ENCODE measurements at places on chromosomes 2 and 18.

DNA sequence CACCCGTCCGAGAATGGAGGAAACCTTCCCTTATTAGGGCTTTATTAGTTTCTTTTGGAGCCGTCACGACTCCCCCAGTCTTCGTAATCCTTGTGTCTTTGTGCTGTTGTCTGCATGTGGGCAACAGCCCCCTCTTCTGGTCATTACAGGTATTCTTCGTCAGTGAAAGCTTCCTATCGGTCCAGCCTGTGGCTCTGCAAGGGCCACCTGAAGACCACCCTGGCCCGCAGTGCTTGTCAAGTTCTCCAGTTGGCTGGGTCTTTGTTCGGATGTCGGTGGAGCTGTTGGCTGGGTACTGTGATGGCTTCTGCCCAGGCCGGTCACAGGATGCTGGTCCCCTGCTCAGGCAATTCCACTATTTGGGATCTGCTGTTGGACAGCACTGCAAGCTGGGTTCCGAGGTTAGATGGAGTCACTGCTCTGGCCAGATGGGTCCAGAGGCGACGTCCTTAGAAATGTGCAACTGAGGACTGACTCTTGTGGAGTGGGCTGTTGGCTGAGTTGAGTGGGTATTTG, 19.2 kb downstream of the E2F6 start:
- peak; percentile 79 for DNase-seq

DNA sequence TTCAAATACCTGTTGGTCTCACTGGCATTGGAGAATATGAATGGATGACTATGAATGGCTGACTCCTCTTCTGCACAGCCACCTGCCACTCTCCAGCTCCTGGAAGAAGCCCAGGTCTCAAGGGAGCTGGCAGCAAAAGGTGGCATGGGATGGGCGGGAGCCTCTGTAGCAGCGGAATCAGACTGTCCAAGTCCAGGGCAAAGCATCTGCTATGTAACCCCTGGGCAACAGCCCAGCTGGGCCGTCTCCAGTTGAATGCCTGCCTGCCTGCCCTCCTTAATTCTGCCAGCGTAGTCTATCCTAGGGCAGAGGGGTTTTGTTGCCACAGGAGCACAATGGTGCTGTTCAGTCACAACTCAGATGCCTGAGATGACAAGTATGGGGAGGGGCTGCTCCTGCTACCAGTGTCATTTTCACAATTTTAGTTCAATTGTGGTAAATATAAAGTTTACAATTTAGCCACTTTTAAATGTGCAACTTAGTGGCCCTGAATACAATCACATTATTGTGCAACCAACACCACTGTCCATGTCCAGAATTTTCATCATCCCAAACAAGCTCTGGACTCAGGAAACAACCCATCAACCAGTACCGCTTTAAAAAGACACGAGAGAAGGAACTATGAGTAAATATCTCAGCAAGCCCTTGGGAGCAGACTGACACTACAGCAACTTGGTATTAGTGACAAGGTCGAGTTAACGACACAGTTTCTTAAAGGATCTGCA, 115.2 kb downstream of the MYO5B start:
- DNase-seq = peak; percentile 68

DNA sequence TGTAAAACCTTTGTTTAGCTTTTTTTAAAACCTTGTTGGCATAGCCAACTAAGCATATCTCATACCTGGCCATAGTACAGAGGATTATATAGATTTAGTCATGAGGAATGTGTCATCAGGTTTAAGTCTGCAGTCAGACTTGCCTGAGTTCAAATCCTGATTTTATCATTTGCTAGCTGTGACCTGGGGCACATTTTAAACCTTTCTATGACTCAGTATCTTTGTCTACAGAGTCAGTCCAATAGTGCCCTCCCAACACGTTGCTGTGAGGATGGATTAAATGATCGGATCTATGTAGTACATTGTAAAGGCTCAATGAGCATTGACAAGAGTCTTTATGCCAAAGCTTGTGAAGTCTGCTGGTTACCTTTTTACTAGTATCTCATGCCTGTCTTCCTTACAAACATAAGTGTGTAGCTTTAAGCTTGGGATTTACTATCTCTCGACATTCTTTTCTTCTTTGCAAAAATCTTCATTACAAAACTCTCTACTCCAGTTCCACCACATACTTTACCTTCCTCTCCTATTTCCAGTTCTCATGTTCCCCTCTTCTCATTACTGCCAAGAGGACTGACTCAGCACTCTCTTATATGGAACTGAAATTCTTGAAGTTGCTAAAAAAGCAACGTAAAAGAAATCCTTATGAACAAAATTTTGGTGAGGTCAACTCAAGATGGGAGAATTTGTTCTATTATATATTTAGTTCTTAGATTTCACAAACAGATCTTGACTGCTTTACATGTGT, 68.1 kb upstream of the RBMS1 start:
- no peak for DNase-seq

GRCh38 chr2:237563816-237564215, 2.6 kb upstream of the PRLH start:
- no peak for DNase-seq

GRCh38 chr2:24850944-24851343, 57.7 kb downstream of the CENPO start:
- no peak for DNase-seq

- DNase-seq = no peak
Measured at GRCh38 chr2:214800180-214800579, 9.3 kb downstream of the BARD1 start.

- DNase-seq = no peak
Measured at GRCh38 chr2:43701111-43701510, 24.9 kb upstream of the C1GALT1C1L start.

DNA sequence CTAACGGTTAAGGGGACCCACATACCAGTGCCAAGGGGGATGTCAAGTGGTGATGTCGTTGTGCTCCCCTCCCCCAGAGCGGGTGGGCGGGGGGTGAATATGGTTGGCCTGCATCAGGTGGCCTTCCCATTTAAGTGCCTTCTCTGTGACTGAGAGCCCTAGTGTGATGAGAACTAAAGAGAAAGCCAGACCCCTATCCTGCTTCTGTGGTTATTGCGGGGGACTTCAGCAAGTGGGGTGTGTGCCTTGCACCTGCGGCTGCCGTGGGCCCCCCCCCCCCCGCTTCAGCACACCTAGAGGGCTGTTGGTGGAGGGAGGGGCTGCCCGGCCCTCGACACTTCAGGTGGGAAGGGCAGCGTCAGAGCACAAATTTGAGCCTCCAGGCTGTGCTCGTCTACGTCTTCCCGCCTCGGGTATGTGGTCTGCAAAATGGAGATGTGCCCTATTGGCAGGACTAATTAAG, 6.1 kb downstream of the CTDSP1 start:
- DNase-seq = no peak

GRCh38 chr2:156322686-156323231, 9.8 kb downstream of the NR4A2 start:
- DNase-seq = no peak

DNA sequence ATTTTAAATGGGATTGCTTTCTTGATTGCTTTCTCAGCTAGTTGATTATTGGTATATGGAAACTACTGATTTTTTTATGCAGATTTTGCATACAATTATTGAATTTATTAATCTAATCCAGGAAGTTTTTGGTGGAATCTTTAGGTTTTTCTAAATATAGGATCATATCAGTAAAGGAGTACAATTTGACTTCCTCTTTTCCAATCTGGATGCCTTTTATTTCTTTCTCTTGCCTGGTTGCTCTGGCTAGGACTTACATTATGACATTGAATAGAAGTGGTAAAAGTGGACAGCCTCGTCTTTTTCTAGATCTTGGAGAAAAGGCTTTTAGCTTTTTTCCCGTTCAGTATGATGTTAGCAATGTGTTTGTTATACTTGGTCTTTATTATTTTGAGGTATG, 51.3 kb downstream of the OTX1 start:
- no peak for DNase-seq

DNA sequence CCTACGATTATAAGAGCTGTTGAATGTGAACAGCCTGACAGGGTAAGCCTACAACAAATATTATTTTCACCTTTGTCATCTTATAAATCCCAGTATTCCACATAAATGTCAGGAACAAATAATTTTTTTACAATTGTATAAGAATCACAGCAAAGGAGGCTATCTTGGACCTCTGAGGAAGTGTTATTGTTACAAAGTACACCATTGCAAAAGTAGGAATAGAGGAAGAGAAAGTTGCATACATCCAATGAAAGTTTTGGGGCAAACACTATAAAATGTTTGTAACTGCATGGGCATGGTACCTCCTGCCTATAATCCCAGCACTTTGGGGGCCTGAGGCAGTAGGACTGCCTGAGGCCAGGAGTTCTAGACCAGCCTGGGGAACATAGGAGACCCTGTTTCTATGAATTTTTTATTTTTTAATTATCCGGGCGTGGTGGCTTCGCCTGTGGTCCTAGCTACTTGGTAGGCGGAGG, 715 bp upstream of the MEMO1 start:
- no peak for DNase-seq
